ENCODE measurements at places on chromosomes 5 and 9.

- DNase-seq: peak; percentile 10
Observed at GRCh38 chr5:146331423-146331822, 7.2 kb upstream of the POU4F3 start.

GRCh38 chr9:34994260-34994899 is 4.8 kb downstream of the DNAJB5 start:
- peak; percentile 84 for DNase-seq

DNA sequence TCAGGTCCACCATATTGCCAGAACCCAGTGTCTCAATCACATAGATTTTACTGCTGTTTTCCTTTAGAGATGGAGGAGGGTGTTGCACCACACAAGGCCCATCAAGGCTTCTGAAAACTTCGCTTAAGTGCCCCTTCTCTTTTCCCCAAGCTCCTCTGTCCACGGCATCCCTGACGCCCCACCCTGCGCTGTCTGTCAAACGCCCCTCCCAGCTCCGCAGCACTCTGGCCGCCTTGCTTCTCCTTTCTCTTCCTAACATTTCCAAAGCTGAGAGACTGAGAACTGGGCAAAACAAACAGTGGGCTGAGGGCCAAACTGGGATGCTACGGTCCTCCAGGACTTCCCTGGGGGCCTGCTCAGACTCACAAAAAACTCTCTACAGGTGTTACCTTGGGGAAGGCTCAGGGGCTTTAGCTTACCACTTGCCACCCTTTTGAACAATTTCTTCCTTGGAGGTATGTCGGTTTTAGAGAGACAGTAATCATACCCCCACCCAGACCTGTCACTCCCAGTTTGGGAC is 28.3 kb upstream of the ERGIC1 start:
- no peak for DNase-seq

- no peak for DNase-seq
Observed at GRCh38 chr9:128382261-128382660, 11.1 kb downstream of the URM1 start.

Data from eye (tissue), 1 donor.